ENCODE measurements at places on chromosomes 1 and 21.

DNA sequence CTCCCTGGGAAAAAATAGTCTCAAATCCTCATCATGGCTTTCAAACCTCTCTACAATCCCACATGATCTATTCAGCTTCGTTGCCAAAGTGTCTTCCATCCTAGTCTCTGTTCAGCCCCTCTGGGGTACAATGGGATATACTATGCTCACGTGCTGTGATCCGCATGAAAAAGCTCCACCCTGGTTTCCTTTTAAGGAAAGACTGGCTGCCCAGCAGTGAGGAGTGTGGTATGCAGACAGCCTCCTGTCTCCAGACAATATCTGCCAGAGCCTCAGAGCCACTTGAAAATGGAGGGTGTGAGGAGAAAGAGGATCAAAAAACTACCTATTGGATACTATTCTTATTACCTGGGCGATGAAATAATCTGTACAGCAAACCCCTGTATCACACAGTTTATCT is 194.5 kb downstream of the LHX8 start:
- DNase-seq, result no peak

DNA sequence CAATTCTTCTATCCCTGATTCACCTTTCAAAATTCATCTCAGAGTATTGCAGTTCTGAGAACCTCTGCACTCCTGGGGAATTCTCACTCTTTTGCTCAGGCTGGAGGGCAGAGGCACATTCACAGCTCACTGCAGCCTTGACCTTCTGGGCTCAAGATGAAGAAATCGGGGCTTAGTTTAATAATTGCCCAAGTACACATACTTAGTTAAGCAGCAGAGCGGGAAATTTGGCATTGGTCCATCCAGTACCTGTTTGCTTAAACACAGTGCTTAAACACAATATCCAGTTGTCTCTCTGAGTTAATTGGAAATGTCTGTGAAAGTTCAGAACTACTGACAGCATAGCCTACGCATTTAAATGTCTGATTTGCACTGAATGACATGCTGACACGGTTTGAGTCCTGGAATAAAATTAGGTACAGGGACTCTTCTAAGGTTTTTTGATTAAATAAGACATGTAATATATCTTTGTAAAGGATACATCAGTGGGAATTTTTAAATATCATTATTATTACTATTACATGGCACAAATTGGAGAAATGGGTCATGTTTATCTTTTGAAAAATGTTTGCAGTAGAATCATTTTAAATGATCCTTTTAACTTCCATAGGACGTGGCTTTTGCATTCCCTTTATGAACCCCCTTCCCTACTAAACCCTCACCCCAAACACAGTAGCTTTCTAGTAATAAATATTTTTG is 337.4 kb downstream of the SRGAP2C start:
- no peak for DNase-seq

DNA sequence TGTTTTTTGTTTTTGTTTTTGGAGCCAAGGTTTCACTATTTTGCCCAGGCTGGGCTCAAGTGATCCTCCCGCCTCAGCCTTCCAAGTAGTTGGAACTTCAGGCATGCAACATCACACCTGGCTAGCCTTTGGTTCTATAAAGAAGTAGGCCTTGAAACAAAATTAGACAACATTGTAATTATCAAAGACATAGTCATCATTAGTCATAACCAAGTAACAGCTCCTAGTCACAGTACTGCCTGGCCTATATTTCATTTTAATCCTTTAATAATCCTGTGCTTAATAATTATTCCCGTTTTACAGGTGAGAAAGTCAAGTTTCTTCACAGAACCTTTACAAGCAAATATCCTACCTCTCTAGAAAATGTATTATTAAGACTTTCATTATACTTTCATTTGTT is 52.3 kb upstream of the TBX15 start:
- DNase-seq, result no peak

DNA sequence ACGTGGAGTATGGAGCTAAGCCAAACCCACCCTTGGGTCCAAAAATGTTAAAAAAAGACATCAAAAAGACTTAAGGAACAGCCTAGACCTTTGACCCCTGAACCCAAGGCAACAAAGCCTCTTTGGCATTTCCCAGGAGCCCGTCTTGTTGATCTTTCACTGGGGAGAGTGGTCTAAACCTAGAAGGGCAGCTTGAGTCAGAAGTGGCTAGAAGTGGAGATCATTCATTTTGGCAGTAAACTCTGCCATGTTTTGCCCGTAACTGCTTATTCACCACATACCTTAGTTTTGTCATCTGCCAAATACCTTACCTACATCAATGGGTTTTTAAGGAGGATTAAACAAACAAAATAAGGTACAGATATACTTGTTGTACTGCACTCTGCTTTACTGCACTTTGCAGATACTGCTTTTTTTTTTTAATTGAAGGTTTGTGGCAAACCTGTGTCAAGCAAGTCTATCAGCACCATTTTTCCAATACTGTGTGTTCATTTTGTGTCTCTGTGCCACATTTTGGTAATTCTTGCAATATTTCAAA is 1.7 kb upstream of the CTSE start:
- DNase-seq, result no peak

- peak; percentile 58 for DNase-seq
Measured at GRCh38 chr1:9724706-9725476, 73.4 kb downstream of the PIK3CD start.

DNA sequence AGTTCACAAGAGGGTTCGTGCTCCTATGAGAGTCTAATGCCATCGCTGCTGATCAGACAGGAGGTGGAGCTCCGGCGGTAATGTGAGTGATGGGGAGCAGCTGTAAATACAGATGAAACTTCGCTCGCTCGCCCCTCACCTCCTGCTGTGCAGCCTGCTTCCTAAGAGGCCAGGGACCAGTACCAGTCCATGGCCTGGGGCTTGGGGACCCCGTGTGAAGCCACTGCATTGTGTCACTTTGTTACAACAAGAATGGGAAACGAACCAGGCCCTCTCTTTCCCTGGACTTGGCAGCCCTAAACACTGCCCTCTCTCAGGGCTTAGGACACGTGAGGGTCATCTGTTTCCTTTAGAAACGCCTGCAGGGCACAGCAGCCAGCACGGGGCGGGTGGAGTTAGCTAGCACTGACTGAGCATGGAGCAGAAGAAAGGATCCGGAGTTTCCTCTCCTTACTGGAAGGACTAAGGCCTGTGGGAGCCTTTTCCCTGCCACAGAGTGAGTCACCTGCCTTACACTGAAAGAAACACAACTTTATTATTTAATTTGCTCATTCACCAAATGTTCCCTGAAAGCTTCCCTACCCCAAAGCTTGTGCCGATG is 185.2 kb upstream of the TMEM51 start:
- DNase-seq, result no peak

GRCh38 chr21:37811711-37812110 is 104.5 kb downstream of the KCNJ6 start:
- DNase-seq, result no peak

- no peak for DNase-seq
Measured at GRCh38 chr1:171606402-171606941, 15.6 kb upstream of the MYOCOS start.

DNA sequence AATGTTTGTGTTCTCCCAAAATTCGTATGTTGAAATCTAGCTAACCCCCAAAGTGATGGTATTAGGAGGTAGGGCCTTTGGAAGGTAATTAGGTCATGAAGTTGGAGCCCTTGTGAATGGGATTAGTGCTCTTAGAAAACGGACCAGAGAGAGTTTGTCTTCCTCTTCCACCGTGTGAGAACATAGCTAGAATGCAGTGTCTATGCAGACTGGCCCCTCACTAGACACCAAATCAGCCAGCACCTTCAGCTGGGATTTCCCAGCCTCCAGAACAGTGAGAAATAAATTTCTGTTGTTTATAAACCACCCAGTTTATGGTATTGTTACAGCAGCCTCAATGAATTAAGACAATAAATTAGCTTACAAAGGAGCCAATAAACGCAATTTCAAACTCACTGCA is 58.0 kb downstream of the KIAA0319L start:
- no peak for DNase-seq

GRCh38 chr1:48068206-48068605 is 71.0 kb upstream of the TRABD2B start:
- DNase-seq, result no peak

- no peak for DNase-seq
Measured at GRCh38 chr1:37305841-37306240, 168.5 kb upstream of the ZC3H12A start.

DNA sequence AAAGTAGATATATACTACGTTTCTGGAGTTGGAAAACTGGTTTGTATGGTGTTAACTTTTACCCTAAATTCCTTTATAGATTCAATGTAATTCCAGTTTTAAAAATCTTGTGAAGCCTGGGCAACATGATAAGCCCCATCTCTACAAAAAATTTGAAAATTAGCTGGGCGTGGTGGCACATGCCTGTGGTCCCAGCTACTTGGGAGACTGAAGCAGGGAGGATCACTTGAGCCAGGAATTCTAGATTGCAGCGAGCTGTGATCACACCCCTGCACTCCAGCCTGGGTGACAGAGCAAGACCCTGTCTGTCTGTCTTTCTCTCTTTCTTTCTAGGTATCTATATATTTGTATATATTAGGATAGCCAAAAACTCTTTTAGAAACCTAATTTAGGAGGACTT is 141.9 kb downstream of the CLEC20A start:
- no peak for DNase-seq

GRCh38 chr1:245858722-245859492 is 648.2 kb downstream of the SMYD3 start:
- DNase-seq, result no peak

DNA sequence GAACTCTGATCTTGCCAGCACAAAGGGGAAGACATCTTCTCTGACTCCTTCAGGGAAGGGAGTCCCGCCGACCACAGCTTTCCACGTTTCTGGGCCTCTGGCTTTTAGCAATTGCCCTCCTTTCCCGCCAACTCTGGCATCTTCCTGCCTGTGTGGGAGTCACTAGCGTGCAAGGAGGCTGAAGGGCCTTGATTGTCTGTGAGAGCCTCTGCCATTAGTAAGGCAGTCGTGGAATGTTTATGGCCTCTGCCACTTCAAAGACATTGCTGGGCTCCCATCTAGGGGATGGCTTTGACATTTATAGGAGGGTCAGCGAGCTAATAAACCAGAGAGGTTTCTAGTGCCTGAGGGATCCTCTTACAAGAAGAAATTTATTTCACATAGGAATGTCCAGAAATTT is 14.3 kb upstream of the PROK1 start:
- no peak for DNase-seq

DNA sequence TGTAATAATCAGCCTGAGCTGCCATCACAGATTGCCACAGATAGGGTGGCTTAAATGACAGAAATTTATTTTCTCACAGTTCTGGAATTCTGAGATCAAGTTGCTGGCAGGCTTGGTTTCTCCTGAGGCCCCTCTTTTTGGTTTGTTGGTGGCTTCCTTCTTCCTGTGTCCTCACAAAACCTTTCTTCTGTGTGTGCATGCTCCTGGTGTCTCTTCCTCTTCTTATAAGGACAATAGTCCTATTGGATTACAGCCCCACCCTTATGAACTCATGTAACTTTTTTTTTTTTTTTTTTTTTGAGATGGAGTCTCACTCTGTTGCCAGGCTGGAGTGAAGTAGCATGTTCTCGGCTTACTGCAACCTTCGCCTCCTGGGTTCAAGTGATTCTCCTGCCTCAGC is 41.0 kb upstream of the F3 start:
- DNase-seq, result no peak

DNA sequence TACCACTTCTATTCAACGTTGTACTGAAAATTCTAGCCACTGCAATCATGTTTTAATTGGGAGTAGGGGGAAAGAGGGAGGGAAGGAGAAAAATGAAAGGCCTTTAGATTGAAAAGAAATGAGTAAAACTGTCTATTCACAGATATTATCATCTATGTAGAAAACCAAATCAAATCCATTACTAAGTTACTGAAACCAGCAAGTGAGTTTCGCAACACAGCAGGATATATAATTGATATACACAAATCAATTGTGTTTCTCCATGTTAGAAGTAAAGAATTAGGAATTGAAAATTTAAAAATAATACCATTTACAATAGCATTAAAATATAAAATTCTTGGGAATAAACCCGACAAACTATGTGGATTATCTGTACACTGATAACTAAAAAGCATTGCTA is 19.2 kb downstream of the SFT2D2 start:
- no peak for DNase-seq

GRCh38 chr1:235708390-235708962 is 58.9 kb upstream of the GNG4 start:
- DNase-seq, result no peak

GRCh38 chr1:87702455-87702854 is 373.8 kb downstream of the LMO4 start:
- DNase-seq, result no peak

GRCh38 chr21:45292399-45293219 is 4.9 kb upstream of the POFUT2 start:
- peak; percentile 58 for DNase-seq

DNA sequence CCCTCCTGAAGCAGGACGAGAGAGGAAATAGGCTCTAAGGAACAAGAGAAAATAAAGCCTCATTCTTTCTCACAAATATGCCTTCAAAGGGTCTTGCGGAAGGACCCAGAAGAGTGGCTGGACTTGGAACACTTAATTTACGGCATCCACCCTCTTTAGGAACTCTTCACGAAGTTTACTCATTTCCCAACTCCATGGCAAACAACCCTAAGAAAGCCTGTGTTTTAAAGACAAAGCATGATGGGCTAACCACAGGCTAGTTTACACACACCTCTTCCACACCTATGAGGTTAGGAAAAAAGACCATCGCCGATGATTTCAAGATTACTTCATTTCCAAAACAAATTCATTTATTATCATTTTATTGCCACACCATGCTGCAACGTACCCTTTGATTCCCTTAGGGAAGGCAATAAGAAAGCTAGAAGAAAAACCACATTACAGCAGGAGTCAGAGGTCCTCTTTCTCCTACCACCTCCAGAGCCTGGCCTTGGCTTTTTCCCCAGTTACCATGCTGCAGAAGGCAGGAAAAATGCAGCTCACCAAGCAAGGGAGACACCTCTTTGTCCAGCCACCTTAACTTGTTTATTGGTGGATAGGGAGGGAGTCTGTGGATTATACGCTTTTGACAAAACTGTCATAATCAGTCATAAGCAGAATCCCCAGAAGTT is 29.6 kb downstream of the CHI3L2 start:
- DNase-seq, result no peak

- DNase-seq, result no peak
Measured at GRCh38 chr1:220462752-220463151, 65.2 kb upstream of the MARK1 start.

DNA sequence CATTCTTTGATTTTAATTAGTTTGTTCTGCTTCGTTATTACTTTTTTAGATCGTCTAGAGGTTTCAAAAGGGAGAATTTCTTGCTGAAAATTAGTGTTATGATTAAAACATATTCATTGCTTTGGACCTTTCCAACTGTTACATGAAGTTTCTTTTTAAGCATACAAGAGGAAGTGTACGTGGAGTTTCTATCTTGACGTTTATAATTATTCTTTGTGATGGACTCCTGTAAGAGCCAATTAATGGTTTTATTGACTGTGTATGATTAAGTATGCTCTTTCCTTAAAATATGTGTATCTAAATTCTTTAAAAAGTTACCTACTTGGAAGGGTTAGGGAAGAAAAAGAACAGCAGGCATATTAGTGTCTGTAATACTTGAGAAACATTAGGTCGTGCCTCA is 37.8 kb downstream of the SPEN start:
- no peak for DNase-seq

GRCh38 chr21:43782431-43783097 is 6.5 kb upstream of the CSTB start:
- no peak for DNase-seq

All from activated T-helper 1 cell treated with anti-CD3 and anti-CD28 coated beads, Interleukin-2, amount 50 U/mL, for 16 hours (primary cell).